Bone marrow (tissue), 2 donors: ENCODE measurements at places on chromosomes 6 and 20.

DNA sequence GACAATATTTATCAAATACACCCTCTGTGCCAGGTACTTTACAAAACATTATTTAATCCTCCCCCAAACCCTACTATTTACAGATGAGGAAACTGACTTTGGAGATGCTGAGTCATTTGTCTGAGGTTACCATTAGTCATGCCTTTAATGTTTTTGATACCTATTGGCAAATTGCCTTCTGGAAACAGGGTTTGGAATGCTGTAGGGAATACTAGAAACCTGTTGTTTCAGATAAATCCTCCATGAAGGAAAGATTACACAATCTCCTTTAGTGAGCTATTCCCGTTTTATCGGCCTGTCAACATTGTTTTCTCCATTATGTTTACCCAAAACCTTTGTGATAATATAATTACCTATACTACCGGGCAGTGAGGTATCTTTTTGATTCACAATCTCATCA lies 93.6 kb upstream of the ADGRF1 start:
- DNase-seq = no peak

DNA sequence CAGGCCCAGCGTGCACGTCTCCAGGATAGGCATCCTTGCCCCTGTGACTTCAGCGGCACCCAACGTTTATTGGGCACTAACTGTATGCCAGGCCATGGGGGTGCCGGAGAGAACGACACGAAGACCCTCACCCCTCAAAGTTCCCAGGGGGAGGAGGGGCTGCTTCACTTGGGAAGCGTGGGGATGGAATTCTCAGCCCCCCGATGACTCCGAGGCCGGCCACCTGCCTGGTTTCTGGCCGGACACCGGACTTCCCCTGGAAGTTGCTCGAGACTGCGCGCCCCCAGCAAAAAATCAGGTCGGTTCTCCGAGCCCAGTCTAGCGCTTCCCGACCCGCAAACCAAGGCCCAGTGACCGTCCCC lies 275 bp upstream of the MAVS start:
- no peak for DNase-seq

GRCh38 chr6:43644940-43645612 lies at the start of gene RSPH9:
Gene RSPH9 (plus strand): TSS chr6:43645036. CDS start chr6:43645099, 63 bp downstream.
- DNase-seq = no peak

DNA sequence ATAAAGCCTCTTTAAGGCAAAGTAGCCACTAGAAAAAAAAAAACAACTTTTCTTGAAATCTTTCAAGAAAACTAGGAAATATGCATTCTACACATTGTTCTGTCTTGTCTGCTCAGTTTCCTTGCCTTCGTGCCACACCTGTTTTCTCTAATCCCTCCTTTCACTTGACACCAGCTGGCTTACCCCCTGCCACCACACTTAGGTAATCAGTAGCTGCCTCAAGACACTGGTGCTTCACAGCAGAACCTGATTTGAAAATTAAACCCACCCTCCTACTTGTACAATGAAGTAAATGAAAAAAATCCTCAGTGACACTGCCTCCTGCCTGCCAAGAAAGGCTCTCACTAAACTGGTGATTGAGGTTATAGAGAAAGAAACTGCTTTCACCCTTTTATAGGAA lies 45.8 kb upstream of the SCML4 start:
- DNase-seq = no peak

- DNase-seq = no peak
These were observed 14.2 kb upstream of the SHLD1 start for GRCh38 chr20:5735845-5736510.

GRCh38 chr20:6855104-6855503 lies 87.6 kb downstream of the BMP2 start:
- no peak for DNase-seq
